ENCODE measurements at places on chromosomes 16 and 17.

GRCh38 chr17:72176516-72176851 lies 55.7 kb downstream of the SOX9 start:
- DNase-seq: no peak

DNA sequence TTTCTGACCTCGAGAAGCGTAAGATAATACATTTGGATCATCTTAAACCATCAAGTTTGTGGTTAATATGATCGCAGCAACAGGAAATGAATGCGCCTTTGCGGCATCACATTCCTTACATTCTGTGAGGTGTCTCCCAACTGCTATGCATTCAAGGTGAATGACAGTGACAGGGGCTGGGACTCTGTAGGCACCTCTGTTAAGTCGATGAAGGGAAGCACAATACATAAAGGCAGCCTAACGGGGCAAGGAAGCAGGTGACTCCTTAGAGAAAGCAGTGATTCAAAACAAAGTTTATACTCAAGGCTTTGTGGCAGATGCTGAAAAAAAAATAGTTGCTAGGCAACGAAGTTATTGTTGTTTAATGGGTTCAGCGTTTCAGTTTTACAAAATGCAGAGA lies 21.6 kb upstream of the EVPL start:
- DNase-seq: no peak

GRCh38 chr17:12078791-12079190 lies 58.1 kb downstream of the MAP2K4 start:
- DNase-seq: peak; percentile 47

GRCh38 chr17:44952946-44953475 lies 5.4 kb upstream of the KIF18B start:
- DNase-seq: no peak

DNA sequence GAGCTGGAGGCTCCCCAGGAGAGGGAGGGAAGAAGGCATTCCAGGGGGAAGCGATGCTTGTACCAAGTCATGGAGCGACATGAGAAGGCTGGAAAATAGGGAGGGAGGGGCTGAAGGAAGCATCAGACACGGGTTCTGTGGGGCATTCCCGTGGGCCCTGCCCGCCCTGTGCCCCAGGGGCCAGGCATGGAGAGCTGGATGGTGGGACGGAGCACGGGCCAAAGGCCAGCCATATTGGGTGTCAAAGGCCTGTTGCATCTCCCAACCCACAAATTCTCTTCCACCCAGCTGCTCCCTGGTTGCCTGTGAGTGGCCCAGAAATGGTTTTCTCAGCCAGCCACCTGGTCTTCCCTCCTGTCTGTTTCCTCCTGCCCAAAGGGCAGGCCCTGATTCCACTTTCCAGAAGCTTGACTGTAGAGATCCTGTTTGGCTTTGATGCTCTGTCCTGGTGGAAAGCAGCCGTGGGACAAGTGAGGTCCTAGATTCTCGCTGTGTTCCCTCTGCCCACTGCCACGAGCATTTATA lies 3.2 kb downstream of the CDR2L start:
- DNase-seq: no peak

- no peak for DNase-seq
These were observed 3.2 kb downstream of the NFATC3 start for GRCh38 chr16:68088130-68088972.

DNA sequence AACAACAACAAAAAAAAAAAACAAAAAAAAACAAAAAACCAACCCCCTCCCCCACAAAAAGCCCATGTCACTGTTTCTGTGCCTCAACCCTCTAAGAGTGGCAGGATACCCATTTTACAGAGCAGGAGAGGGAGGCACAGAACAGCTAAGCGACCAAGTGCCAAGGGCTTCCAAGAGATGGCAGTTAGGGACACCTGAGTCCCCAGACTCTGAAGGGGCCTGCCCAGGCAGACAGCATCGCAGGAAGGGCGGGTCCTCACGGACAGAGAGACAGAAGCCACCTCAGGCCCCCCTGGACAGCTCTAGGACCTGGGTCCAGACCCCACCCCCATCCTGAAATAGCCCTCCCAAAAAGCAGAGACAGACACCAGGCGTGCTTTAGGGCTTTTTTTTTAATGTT lies 21.6 kb upstream of the CPSF4L start:
- DNase-seq: no peak

DNA sequence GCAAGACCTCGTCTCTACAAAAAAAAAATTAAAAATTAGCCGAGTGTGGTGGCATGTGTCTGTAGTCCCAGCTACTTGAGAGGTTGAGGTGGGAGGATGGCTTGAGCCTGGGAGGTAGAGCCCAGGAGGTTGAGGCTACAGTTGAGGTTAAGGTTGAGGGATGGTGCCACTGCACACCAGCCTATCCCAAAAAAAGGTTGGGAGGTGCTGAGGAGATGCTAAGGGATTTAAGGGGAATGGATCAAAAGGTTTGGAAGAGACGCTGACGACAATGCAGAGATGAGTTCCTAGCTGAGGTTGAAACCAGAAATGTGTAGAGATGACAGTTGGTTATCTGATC lies 4.7 kb upstream of the NSMCE1 start:
- DNase-seq: no peak

DNA sequence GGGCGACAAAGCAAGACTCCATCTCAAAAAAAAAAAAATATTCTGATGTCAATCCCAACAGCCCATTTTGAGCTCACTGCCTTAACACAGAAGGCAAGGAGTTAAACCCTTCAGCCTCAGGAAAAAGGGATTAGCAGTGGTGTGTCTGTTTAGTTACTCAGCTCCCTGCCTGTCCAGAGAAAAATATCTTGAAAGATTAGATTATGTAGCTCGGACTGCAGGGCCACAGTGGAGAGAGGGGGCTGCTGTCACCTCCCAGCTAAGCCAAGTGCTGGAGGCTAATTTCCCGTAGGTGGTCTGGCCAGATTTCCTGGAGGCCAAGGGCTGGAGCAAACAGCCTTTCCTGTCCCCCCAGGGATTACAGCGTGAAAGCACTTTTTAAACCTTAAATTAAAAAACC lies 50.3 kb downstream of the C16orf95 start:
- no peak for DNase-seq

- DNase-seq: no peak
These were observed 88.7 kb downstream of the GRIN2A start for GRCh38 chr16:10093576-10093975.

Data from AG04449 (cell line).